ENCODE measurements at places on chromosomes 6 and 20.

GRCh38 chr20:10324198-10324847 lies 105.7 kb downstream of the SNAP25 start:
- no peak overlapping the region for H3K4me3 ChIP-seq
- H3K4me1 ChIP-seq: no peaks in the 10 kb centered on the region
- H3K27me3 ChIP-seq: peaks cover 29% of the 10 kb centered on the region
- no peak for DNase-seq
- H3K36me3 ChIP-seq: peaks cover 1% of the 10 kb centered on the region

DNA sequence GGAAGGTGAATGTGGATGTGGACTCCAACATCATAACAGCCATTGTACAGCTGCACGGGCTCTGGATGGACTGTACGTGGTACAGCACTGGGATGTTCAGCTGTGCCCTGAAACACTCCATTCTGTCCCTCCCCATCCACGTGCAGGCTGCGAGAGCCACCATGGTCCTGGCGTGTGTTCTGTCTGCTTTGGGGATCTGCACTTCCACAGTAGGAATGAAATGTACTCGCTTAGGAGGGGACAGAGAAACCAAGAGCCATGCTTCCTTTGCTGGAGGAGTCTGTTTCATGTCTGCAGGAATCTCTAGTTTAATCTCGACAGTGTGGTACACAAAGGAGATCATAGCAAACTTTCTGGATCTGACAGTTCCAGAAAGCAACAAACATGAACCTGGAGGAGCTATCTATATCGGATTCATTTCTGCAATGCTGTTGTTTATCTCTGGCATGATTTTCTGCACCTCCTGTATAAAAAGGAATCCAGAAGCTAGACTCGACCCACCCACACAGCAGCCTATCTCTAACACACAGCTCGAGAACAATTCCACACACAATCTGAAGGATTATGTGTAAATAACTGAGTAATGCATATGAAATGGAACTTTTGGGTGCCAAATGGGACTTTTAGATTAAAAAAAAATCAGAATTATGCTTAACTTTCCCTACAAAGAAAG lies 12.1 kb downstream of the CLDN20 start:
- H3K4me1 ChIP-seq: peaks cover 5% of the 10 kb centered on the region
- H3K36me3 ChIP-seq: peaks cover 18% of the 10 kb centered on the region
- no peaks in the 10 kb centered on the region for H3K27me3 ChIP-seq
- no peak for DNase-seq
- no peak overlapping the region for H3K4me3 ChIP-seq
- H3K27ac ChIP-seq: no peak overlapping the region

DNA sequence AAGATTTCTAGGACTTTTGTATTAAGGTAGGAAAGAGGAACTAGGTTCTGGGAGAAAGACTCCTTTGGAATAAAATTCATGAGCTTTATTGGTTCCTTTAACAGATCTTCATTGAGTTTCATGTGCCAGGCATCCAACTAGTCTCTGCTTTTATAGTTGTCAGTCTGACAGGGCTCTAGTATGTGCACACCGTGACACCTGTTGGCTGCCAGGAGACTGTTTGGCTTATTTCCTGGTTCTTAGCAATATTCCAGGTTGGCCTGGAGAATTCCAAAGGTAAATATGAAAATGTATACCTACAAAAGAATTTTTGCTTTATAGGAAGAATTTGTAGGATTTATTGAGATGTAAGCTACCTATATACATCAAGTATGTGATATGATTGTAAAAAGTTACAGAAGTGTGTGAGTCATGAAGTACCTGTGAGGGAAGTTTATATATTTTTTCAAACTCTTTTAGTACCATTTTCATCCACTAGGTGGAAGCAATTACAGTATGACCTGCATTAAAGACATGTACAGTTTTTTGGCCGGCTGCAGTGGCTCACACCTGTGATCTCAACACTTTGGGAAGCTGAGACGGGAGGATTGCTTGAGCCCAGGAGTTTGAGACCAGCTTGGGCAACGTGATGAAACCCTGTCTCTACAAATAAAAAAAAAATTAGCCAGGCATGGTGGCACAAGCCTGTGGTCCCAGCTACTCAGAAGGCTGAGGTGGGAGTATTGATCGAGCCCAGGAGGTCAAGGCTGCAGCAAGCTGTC lies 35.2 kb downstream of the NDUFAF5 start:
- no peaks in the 10 kb centered on the region for H3K4me1 ChIP-seq
- no peaks in the 10 kb centered on the region for H3K27me3 ChIP-seq
- no peak for DNase-seq
- no peak overlapping the region for H3K27ac ChIP-seq
- no peak overlapping the region for H3K4me3 ChIP-seq
- H3K36me3 ChIP-seq: peaks cover 19% of the 10 kb centered on the region

GRCh38 chr6:14252271-14252850 lies 134.8 kb downstream of the CD83 start:
- no peaks in the 10 kb centered on the region for H3K27me3 ChIP-seq
- H3K4me1 ChIP-seq: no peaks in the 10 kb centered on the region
- H3K4me3 ChIP-seq: no peak overlapping the region

- peaks cover 2% of the 10 kb centered on the region for H3K36me3 ChIP-seq
- H3K4me1 ChIP-seq: peaks cover 25% of the 10 kb centered on the region
- H3K4me3 ChIP-seq: no peak overlapping the region
- DNase-seq: no peak
- no peak overlapping the region for H3K27ac ChIP-seq
- no peaks in the 10 kb centered on the region for H3K27me3 ChIP-seq
Measured at GRCh38 chr6:143517447-143517773, 5.9 kb upstream of the FUCA2 start.

- no peak overlapping the region for H3K4me3 ChIP-seq
- no peaks in the 10 kb centered on the region for H3K27me3 ChIP-seq
- peak overlapping the region; percentile 61 for H3K27ac ChIP-seq
- H3K4me1 ChIP-seq: peaks cover 33% of the 10 kb centered on the region
- peaks cover 1% of the 10 kb centered on the region for H3K36me3 ChIP-seq
Measured at GRCh38 chr6:129701721-129702455, 8.1 kb downstream of the ARHGAP18 start.

DNA sequence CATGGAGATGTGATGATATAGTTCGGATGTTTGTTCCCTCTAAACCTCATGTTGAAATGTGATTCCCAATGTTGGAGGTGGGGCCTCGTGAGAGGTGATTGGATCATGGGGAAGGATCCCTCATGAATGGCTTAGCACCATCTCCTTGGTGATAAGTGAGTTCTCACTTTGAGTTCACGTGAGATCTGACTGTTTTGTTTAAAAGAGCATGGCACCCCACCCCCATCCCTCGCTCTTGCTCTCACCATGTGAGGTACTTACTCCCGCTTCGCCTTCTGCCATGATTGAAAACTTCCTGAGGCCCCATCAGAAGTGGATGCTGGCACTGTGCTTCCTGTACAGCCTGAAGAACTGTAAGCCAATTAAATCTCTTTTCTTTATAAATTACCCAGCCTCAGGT lies 10.9 kb downstream of the SLC32A1 start:
- DNase-seq: no peak
- H3K4me3 ChIP-seq: no peak overlapping the region
- H3K36me3 ChIP-seq: peaks cover 13% of the 10 kb centered on the region
- no peak overlapping the region for H3K27ac ChIP-seq
- H3K27me3 ChIP-seq: peaks cover 91% of the 10 kb centered on the region

GRCh38 chr6:127058936-127059335 lies 59.5 kb upstream of the RSPO3 start:
- H3K27me3 ChIP-seq: no peaks in the 10 kb centered on the region
- no peaks in the 10 kb centered on the region for H3K4me1 ChIP-seq
- H3K36me3 ChIP-seq: no peaks in the 10 kb centered on the region
- no peak for DNase-seq
- H3K27ac ChIP-seq: no peak overlapping the region

- no peaks in the 10 kb centered on the region for H3K4me1 ChIP-seq
- H3K4me3 ChIP-seq: no peak overlapping the region
- H3K27me3 ChIP-seq: no peaks in the 10 kb centered on the region
- DNase-seq: no peak
- peak overlapping the region; percentile 11 for H3K27ac ChIP-seq
Measured at GRCh38 chr6:116229287-116229913, 24.5 kb downstream of the TSPYL4 start.

DNA sequence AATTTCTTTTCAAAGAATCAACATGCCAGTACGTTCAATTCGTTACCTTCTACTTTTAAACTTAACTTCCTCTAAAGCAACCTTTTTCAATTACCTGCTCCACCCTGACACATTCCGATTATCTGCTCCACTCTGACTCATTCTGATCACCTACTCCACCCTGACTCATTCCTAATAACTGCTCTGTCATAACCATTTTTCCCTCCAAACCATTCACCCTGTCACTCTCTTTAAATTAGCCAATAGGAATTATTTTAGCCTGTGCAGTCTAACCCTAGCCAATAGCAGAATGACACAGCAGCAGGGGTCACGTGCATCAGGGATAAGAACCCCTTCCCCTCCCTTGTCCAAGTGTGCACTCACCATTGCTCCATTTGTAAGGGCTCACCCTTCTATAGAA lies 557.4 kb upstream of the EYS start:
- no peak overlapping the region for H3K27ac ChIP-seq
- no peaks in the 10 kb centered on the region for H3K4me1 ChIP-seq
- H3K27me3 ChIP-seq: no peaks in the 10 kb centered on the region
- DNase-seq: no peak

GRCh38 chr6:154738551-154738961 lies 5.3 kb downstream of the SCAF8 start:
- H3K27ac ChIP-seq: no peak overlapping the region
- peaks cover 14% of the 10 kb centered on the region for H3K36me3 ChIP-seq
- no peak for DNase-seq
- peaks cover 52% of the 10 kb centered on the region for H3K4me1 ChIP-seq
- H3K4me3 ChIP-seq: no peak overlapping the region

DNA sequence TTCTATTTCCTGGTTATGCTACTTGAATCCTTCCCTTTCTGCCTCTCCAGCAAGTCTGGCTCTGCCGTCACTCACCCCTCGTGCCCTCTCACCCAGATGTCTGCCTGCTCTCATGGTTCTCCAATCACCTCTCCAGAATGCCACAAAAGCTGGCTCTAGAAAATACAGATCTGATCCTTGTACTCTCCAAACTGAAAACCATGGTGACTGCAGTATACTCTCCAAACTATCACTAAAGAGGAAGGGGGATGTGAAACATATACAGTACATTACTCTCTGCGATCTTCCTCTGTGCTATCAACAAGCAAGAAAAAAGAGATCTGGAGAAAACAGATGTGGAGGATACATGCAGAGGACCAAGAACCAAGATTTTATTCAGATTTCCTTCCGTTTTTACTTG lies 91.1 kb downstream of the ATXN1 start:
- H3K36me3 ChIP-seq: peaks cover 6% of the 10 kb centered on the region
- no peaks in the 10 kb centered on the region for H3K27me3 ChIP-seq
- H3K4me3 ChIP-seq: peak overlapping the region; percentile 52
- peaks cover 49% of the 10 kb centered on the region for H3K4me1 ChIP-seq
- peak overlapping the region; percentile 82 for H3K27ac ChIP-seq

- H3K4me1 ChIP-seq: peaks cover 14% of the 10 kb centered on the region
- H3K4me3 ChIP-seq: no peak overlapping the region
- no peaks in the 10 kb centered on the region for H3K27me3 ChIP-seq
Measured at GRCh38 chr20:32252189-32252588, 25.3 kb upstream of the KIF3B start.
